ENCODE measurements at places on chromosomes 12 and 14.

DNA sequence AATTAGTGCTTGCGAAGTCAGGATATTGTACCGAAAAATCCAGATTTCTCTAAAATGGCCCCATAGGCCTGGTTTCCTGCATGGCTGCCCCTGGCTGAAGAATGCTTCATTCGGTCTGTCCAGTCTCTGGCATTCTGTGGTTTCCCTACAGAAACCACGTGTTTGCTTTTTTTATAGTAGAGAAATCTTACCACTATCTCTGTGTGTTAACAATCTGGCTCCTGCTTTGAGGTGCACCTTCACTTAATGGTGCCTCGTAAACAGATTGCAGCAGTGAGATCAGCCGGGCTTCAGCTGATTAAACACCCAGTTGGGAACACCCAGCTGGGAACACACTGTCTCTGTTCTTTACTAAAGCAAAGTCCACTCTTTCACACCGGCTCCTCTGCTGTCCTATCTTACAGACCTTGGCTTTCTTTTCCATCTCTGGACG is 6.7 kb upstream of the DNAAF2 start:
- peak; percentile 66 for DNase-seq

- no peak for DNase-seq
These were observed 2.0 kb downstream of the OS9 start for GRCh38 chr12:57695770-57696432.

DNA sequence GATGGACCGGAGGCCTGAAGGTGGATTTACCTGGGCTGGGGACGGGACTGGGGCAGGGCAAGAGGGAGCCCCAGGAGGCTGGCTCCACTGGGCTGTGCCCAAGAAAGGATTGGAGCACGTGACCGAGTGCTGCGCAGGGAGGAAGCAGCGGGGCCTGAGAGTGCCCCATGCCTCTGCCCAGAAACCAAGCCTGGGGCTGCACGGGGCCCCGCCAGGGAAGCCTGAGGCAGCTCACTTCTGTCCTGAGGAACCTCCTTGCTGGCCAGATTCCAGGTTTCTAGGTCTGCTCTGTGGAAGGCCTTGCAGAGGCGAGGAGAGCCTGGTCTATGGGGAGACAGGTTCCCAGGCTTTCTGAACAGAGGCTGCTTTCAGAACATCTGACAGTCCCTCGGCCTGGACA is 10.4 kb downstream of the NGB start:
- peak; percentile 69 for DNase-seq

- DNase-seq: no peak
These were observed 37.9 kb upstream of the GARIN6 start for GRCh38 chr12:99609455-99610181.

DNA sequence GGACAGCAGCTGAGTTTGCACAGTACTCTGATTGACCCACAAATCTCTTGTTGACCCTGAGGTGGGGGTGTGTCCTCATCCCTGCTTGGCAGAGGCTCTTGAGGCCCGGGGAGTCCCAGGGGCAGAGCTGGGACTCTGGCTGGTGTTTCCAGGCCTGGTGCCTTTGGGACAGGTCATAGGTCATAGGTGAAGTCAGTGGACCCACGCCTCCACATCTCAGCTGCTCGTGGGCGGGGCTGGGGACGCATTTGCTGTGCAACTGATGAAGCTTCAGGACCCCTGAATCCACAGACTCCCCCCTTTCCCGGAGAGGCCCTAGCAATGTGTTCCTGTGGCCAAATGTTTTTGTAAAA is 408 bp upstream of the CACNA2D4 start:
- DNase-seq: no peak

DNA sequence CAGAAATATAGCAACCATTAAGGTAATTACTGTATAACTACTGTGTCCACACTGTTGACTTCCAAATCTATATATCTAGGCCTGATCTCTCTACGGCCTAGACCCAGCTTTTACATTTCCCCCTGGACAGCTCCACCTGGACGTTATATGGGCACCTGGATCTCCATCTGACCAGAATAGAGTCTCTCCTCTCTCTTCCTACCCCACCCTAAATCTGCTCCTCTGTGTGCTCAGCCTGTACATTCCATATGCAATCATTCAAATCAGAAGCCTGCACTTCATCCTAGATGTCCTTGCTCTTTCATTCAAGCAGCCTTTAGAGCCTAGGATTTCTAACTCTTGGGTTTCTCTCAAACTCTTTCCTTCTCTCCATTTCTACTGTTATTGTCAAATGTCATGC is 255.0 kb downstream of the PAX9 start:
- DNase-seq: no peak

DNA sequence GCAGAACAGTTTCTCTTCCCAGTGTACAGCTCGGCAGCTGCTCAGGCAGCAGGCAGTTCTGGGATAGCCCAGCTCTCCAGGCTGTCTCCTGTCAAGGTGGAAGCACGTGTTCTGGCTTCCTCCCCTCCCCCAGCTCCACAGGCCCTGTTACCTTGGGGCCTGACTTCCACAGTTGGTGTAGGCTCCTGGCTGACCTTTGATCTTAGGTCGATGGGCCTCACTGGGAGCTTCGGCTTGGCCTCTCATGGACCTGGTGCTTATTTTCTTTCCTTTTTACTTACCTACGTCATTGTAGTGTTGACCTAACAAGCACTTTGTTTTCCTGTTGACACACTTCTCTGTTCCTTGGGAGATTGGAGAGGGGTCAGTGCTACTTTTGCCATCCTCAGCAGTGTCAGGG is 17.0 kb downstream of the DLST start:
- DNase-seq: no peak

DNA sequence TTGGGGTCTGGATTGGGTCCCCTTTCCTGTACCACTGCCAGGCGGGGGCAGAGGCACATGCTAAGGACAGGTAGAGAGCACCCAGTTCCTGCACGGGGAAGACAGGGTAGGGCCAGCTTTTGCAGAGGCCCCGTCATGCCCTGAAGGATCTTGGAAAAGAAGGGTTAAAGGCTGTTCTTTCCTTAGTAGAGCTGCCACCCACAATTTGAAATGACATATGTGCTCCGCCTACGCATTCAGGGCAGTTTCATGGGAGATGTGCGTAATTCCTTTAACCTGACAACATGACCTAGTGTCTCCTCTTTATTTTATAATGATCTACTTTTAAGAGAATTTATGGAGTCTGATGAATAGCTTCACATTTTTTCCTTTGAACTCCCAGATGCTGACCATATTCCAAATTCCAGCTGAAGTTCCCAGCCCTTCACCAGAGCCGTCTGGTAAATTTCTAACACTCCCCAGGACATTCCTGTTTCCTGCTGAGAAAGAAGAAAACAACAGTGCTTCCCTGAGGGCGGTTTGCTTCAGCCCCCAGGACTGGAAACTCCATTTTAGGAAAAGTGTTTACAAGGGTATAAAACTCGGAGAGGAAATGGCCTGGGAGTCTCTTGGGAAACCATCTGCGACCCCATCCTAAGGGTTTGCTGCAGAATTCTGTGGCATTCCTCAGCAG is 58.9 kb upstream of the PLEKHG3 start:
- DNase-seq: no peak

DNA sequence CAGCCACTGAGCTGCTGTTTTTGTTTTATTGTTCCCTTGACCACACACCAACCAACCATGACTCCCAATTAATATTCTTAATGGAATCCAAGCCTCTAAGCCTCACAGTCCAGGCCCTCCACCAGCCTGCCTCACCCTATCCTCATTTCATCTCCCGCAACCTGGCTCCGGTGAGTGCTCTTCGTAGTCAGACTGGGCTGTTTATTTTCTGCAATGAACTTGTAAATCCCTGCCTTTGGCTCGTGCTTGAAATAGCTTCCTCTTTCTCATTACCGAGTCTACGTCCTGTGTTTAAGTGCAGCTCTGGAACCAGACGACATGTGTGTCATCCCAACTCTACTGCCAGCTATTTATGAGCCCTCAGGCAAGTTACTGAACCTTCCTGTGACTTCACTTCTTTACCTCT is 12.4 kb upstream of the ETFBKMT start:
- no peak for DNase-seq

- no peak for DNase-seq
These were observed 43.2 kb downstream of the PLEKHG7 start for GRCh38 chr12:92745856-92746550.

GRCh38 chr12:99852666-99853065 is 132.1 kb downstream of the ANKS1B start:
- no peak for DNase-seq

DNA sequence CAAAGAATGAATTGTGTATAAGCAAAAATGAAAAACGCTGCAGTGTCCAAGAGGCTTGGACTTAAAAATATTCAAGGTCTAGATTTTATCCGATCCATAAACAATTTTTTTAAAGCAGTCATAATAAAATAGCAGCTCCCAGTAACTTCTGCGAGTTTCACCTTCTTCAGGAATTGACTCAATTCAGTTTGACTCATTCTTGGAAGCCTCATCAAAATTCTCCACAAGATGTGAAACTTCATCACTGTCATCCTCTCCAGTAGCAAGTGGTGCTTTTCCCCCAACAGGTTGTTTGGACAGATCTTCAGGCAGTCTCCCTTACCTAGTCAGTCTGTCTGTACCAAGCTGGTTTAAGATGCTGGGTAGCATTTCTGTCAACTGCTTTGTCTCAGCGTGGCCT is 93.5 kb upstream of the FOXG1 start:
- no peak for DNase-seq

- no peak for DNase-seq
These were observed 31.7 kb upstream of the KCNH3 start for GRCh38 chr12:49507139-49507538.

DNA sequence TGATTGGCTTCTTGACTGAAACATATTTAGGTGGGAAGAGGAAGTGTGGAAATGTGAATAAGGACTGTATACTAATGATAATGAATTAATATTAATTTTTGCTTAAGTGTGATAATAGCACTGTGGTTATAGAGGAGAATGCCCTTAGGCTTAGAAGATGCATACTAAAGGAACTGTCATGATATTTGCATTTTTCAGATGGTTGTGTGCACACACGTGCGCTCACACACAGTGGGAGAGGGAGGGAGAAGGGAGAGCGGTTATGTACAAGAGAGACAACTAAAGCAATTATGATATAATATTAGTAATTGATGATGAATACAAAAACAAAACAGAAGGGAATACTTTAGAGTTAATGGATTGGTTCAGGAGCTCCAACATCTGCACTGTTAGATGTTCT is 54.2 kb downstream of the RCOR1 start:
- DNase-seq: no peak

GRCh38 chr12:92509156-92509738 is 193.5 kb upstream of the PLEKHG7 start:
- no peak for DNase-seq

DNA sequence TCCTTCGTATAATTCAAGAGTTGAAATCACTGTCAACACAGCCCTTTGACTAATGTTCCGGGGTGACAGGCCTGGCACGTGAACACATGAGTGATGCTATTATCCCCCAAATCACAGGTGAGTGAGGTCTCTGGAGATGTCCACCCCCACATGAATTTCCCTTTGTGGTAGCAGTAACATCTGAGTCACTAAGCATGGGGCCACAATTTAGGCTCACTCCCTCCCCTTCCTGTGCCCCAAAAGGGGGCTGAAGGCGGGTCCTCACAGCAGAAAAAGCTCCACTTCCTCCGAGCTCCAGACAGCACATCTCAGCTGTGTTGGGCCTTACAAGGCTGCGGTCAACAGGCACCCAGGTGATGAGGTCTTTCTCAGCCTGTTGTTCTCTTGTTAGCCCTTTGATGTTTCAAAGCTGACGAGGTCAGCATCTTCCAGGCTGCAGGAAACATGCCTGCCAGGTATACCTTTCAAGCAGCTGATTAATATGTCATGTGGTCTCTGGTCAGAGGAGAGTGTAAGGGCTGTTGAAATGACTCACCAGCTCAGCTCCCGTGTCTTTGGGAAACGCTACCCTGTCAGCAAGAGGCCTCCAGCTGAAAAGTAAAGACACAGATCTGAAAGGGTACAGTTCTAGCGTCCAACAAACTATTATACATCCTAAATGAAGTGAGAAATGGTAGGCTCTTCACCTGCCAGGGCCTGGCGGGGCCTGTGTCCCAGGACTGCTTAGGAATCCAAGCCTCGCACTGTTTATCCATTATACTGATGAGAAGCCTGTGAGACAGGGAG is 107.3 kb downstream of the ZFP36L1 start:
- DNase-seq: no peak

- DNase-seq: no peak
These were observed 115.4 kb upstream of the FOXG1 start for GRCh38 chr14:28651148-28651547.

DNA sequence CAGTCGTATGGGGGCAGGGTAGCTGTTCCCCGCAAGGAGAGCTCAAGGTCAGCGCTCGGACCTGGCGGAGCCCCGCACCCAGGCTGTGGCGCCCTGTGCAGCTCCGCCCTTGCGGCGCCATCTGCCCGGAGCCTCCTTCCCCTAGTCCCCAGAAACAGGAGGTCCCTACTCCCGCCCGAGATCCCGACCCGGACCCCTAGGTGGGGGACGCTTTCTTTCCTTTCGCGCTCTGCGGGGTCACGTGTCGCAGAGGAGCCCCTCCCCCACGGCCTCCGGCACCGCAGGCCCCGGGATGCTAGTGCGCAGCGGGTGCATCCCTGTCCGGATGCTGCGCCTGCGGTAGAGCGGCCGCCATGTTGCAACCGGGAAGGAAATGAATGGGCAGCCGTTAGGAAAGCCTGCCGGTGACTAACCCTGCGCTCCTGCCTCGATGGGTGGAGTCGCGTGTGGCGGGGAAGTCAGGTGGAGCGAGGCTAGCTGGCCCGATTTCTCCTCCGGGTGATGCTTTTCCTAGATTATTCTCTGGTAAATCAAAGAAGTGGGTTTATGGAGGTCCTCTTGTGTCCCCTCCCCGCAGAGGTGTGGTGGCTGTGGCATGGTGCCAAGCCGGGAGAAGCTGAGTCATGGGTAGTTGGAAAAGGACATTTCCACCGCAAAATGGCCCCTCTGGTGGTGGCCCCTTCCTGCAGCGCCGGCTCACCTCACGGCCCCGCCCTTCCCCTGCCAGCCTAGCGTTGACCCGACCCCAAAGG is 804 bp downstream of the GAPDH start:
- peak; percentile 64 for DNase-seq

GRCh38 chr14:69042299-69042698 is 63.2 kb upstream of the ACTN1 start:
- DNase-seq: no peak

DNA sequence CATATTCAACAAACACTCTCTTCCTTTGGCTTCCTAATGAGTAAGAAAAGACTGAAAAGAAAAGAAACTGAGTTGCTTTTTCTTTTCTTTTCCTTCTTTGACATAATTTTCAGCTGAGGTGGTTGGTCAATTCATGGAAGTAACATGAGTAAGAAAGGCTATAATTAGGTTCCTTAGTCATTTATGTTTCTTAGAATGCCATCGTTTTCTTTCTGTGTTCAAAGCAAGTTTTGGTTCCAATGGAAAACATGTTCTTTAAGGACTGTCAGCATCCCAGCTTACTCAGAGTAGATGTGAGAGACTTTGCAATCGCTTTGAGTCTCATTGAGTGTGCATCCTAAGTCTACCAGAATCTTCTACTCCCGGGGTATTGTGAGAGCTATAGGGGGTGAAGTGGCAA is 882.4 kb downstream of the DIO2 start:
- DNase-seq: no peak

GRCh38 chr14:63510538-63510937 is 32.6 kb downstream of the PPP2R5E start:
- no peak for DNase-seq

DNA sequence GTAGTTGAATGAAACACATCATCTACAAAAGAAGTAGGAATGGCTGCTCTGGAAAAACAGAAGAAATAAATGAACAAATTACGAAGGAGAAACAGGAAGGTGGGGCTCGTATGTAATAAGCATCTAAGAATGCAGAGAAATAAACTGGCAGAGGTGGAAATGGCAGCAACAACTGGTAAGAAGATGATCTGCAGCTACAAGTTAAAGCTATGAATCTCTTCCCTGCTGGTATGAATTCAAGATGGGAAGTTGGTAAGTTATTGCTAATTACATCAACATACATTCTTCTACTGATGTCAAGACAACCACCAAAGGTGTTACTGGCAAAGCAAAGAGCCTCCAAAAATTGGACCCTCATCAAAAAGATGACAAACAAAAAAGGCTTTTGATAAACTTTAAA is 59.8 kb downstream of the HECTD4 start:
- DNase-seq: no peak
